ENCODE measurements at places on chromosomes 16 and 17.

GRCh38 chr17:50953518-50953830, 87.3 kb upstream of the TOB1 start:
- DNase-seq = no peak

DNA sequence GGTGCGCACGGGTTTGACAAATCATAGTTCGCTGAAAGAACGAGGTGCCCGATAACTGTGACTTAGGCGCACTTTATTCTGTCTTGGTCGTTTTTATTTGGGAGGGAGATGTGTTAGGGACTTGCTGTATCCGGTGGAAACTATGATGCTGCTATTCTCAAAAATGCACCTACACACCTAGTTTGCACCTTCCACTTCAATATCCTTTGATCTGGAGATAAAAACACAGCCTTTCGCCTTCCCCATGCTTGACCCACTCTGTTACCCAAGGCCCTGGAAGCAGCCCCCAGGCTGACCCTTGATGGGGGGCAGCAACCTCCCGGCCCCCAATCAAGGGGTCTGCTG, 15.0 kb upstream of the FOXF1 start:
- no peak for DNase-seq

- no peak for DNase-seq
Observed at GRCh38 chr17:77872199-77872598, 86.3 kb upstream of the TNRC6C start.

GRCh38 chr17:58586009-58586644, 71.7 kb upstream of the MTMR4 start:
- DNase-seq = no peak

DNA sequence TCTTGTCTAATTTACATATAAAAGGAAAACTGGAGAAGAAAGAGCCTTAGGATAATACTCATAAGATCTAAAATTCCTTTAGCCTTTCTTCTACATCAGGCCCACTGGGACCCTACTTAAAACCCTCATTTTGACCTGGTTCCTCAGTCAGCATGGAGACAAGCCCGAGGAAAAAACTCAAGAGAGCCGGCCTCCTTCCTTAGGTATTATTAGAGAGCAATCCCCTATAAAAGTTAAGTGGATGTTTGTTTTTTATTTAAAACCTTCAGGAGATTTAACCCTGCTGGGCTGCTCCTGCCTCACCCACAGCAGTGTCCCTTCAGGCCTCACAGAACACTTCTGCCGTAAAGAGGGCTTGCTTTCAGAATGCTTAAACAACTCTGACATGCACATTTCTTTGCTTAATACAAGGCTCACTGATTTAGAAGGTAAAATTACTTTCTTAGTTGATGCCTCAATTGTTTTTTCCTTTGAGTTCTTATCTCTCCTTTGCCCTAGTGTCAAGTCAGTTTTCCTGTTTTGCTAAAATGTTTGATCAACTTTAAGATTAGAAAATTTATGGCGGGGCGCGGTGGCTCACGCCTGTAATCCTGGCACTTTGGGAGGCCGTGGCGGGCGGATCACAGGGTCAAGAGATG, 145.6 kb upstream of the TBX2 start:
- DNase-seq = no peak
